Stimulated activated CD4-positive, alpha-beta T cell treated with anti-CD3 and anti-CD28 coated beads, Interleukin-15, amount 100 ng/mL, for 1 hour (primary cell): ENCODE measurements at places on chromosomes 3 and 15.
A peak's percentile ranks its signal among the peaks of the same experiment; 100 is the strongest.

DNA sequence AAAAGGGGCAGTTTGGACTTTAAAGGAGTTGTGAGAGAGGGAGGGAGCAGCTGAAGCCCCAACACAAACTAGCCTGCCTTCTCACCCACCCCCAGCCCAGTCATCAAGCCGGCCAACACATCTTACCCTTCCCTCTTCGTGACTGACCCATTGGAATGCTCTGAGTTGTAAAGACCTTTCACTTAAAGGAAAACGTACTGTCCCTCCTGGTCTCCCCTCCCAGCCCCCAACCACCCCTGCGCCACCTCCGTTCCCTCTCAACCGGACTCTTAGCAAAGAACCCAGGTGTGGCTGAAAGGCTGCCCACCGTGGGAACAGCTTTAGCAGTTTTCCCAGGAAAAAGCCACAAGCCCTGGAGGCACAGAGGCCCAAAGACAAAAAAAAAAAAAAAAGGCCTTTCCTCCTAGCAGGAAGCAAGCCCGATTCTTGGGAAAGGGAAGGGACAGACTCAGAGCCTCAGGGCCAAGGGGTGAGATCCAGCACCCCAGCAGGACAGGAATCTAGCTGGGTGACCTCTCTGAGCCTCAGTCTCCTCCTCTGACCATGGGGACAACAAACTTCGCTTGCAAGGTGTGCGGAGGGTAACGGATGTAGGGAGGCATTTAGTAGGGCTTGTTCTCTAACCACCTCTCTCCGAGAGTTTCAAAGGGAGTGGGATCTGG, 2.4 kb downstream of the CYP11A1 start:
- no peak for DNase-seq

- DNase-seq = peak; percentile 35
Measured at GRCh38 chr3:181709537-181710279, 2.0 kb upstream of the SOX2 start.

DNA sequence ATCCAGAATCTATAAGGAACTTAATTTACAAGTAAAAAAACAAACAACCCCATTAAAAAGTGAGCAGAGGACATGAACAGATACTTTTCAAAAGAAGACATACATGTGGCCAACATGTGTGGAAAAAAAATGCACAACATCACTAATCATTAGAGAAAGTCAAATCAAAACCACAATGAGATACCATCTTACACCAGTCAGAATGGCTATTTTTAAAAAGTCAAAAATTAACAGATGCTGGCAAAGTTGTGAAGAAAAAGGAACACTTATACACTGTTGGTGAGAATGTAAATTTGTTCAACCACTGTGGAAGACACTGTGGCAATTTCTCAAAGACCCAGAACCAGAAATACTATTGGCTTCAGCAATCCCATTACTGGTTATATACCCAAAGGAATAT, 830.0 kb upstream of the ALCAM start:
- no peak for DNase-seq

GRCh38 chr3:87727783-87728182, 331.0 kb downstream of the CGGBP1 start:
- DNase-seq = no peak

DNA sequence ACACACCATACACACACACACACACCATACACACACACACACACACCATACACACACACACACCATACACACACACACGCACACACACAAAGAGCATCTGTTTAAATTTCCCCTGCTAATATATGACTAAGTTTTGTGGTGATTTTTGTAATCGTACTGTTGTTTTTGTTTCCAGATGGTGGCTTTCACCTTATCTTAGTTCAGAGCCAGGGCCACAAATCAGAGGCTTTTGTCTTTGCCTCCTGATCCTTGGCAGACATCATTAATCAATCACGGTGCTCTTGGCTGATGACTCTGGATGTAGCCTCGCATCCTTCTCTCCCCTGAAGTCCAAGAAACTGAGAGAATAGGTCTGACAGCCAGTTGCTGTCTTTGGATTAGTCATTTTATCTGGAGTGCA, 52.1 kb downstream of the EDEM1 start:
- no peak for DNase-seq

- DNase-seq = no peak
Measured at GRCh38 chr3:160210799-160211221, 14.4 kb upstream of the C3orf80 start.
